ENCODE measurements at places on chromosomes 12 and 14.

GRCh38 chr14:93090826-93091555 is 24.7 kb downstream of the ITPK1 start:
- DNase-seq: peak; percentile 38

DNA sequence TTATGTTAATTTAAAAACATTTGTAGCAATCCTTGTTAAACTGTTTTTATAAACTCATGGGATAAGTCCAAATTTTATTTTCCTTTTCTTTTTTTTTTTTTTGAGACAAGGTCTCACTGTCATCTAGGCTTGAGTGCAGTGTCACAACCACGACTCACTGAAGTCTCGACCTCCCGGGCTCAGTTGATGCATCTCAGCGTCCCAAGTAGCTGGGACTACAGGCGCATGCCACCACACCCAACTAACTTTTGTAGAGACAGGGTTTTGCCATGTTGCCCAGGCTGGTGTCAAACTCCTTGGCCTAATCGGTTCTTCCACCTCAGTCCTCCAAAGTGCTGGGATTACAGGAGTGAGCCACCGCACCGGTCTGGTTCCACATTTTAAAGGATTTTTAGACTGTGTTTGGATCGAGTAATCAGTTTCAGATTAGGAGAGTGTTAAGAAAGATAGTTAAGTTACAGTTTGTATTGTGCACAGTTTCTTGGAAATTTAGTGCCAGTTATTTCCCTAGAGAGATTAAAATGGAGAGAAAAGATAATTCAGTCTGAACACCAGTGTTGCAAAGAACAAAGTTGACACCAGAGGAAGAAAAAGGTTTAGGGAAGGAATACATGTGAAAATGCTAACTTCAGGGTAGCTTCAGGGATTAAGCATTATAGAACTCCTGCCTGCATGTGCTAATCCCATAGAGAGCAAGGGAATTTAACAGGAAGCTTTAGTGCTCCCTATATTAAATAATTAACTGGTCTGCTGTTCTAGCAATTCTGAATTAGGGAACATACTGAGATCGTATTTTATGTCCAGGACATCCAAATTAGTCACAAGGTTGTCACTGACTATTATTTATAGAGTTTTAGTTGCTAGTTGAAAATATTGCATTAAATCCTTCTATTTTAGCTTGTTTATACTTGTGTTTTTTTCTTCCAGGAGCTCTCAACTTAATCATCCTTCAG is 10.1 kb downstream of the RAP1B start:
- no peak for DNase-seq

GRCh38 chr12:117019866-117020265 is 79.3 kb downstream of the TESC start:
- peak; percentile 93 for DNase-seq

DNA sequence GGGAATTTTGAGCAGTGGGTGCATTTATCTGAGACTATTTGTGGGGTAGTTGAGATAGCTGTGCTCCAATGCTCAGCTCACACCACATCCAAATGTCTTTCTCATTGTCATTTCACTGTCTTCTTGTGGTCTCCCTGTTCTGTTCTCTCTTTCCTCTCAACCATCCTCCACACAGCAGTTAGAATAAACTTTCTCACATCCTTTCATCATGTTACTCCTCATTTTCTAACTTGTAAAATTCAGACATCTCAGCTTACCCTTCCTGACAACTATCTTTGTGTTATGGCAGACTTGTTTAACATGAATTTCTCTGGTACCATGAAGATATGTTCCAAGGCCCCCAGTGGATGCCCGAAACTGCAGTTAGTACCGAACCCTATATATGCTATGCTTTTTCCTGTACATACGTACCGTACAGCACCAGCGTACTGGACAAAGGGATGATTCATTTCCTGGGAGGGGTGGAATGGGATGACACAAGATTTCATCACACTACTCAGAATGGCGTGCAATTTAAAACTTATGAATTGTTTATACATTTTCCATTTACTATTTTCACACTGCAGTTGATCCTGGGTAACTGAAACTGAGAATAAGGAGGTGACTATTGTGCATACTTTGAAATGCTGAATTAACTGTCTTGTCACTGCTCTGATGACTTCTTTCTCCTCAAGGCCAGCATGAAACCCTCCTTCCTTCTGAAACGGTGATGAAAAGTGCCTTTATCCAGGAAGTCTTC is 177.1 kb upstream of the SLC38A2 start:
- no peak for DNase-seq

DNA sequence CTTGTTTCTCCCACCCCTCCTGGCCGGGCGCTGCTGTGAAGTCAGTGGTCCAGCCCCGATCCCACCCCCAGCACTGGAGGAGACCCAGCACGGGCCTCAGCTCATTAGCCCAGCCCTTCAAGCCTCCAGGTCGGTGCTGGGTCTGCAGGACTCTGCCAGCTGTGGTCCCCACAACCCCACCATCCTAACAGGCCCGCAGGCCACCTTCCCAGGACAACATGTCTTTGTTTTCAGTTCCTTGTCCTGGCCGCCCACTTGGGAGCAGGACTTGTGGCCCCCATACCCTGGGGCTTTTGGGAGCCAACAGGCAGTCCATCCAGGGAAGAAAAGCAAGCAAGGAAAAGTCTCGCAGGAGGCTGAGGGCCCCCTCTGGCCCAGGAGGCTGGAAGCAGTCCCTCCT is 60.0 kb downstream of the HRK start:
- no peak for DNase-seq

GRCh38 chr12:11967376-11968047 is 103.2 kb upstream of the BCL2L14 start:
- no peak for DNase-seq

DNA sequence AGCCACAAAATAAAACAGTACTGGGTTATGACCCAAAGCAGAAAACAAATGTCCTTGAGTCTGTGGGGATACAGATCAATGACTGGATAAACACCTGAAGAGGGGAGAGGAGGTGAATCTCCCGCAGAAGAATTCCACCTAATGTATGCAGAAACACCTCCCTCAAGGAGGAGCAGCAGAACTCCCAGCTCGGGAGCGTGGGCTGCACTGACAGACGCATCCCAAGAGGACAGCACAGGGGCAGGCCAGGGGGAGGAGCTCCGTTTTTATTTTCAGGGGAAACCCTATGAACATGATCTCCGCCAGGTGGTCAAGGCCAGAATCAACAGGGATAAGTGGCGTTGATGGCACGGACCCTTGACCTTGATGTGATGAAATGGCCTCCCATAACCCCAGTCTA is 41.8 kb upstream of the PPP2R5C start:
- DNase-seq: no peak

GRCh38 chr12:73531752-73532151 is 1005.9 kb upstream of the ATXN7L3B start:
- no peak for DNase-seq

DNA sequence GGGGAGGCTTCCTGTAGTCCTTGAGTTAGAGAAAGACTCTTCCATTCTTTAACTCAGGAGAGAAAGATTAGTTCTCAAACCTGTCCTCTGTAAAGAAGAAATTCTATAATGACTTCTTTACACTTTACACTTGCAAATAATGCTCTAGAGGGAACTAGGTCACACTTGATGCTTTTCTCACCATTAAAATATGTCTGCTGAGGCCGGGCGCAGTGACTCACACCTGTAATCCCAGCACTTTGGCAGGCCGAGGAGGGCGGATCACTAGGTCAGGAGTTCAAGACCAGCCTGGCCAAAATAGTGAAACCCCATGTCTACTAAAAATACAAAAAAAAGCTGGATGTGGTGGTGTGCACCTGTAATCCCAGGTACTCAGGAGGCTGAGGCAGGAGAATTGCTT is 6.3 kb downstream of the NTN4 start:
- DNase-seq: no peak

DNA sequence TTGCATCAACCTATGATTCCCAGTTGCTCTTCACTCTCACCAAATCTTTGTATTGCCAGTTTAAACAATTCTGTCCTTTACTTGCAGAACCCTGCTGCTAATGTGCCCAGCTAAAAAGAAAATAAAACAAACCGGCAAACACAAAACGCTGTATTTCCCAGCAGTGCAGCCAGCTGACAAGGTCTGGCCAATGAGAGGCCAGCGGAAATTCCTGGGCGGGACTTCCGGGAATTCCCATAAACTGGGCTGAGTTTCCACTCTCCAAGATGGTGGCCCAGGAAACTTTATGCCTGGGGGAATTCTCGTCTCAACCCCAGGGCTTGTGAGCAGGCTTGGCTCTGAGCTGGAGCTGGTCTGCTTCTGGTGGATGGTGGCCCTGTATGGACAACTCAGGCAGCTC is 807.3 kb upstream of the TMEM132C start:
- no peak for DNase-seq

DNA sequence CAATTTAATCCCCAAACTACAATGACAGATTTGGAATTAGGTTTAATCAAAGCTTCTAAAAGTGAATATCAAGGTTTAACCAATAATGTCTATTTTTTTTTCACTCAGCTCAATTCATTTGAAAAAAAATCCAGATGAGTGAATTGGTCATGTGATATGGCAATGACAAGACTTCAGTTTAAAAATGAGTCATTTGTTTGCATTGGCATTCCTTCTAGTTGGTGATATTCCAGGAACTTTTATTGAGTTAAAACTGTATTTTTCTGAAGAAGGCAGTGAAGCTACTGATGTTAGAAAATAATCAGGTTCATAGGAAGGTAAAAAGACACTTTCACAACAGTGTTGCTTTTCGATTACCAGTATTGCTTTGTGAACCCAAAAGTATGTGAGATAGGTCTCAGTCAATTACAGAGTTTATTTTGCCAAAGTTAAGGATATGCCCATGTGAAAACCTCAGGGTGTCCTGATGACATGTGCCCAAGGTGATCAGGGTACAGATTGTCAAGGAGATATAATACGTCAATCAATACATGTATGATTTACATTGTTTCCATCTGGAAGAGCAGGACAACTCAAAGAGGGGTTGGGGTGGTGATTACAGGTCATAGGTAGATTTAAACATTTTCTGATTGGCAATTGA is 1214.9 kb downstream of the GALC start:
- DNase-seq: no peak

GRCh38 chr12:58566599-58566998 is 353.7 kb downstream of the LRIG3 start:
- no peak for DNase-seq

- DNase-seq: no peak
Measured at GRCh38 chr14:53020193-53020932, 69.5 kb upstream of the FERMT2 start.

GRCh38 chr12:93080452-93080851 is 151.4 kb upstream of the EEA1 start:
- DNase-seq: no peak

DNA sequence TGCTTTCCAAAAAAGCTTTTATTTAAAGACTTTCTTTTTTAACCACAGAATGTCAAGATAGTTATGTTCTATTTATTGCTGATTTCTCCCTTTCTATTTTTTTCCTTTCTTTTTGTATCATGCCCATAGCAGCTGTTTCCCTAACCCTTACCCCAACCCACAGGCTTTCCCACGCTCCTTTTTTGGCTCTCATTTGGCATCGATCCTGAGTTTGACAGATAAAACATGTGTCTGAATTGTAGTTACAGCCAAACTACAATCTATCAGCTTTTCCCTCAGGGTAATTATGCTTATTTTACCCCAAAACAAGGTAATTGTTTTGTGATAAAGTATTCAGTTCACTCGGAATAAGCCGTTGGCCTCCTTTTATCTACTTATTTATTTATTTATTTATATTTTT is 46.7 kb downstream of the PDE3A start:
- no peak for DNase-seq

- DNase-seq: no peak
Measured at GRCh38 chr14:50257732-50258131, 26.4 kb upstream of the SOS2 start.

GRCh38 chr12:1533602-1534304 is 60.6 kb downstream of the FBXL14 start:
- DNase-seq: no peak

DNA sequence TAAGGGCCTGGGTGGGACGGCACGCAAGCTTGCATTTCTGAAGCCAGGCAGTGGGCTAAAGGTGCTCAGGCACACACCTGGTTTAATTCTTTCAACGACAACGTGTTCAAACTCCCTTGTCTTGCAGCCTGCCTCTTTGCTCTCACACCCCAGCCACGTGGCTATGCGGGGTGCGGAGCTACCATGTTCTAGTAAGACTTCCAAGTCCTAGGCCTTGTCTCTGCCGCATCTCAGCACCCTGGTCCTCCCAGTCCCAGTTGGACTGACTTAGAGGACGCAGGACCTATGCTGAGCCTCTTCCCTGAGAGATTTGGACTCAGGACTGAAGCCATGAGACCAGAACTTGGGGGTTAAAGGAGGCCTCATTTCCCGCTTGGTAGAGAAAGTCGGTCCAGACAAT is 62.2 kb downstream of the CLMN start:
- DNase-seq: no peak

- no peak for DNase-seq
Measured at GRCh38 chr12:131598717-131599116, 112.2 kb upstream of the SFSWAP start.

GRCh38 chr12:19489168-19489567 is 49.9 kb downstream of the AEBP2 start:
- DNase-seq: no peak

GRCh38 chr14:55847766-55848165 is 267.8 kb downstream of the KTN1 start:
- no peak for DNase-seq

DNA sequence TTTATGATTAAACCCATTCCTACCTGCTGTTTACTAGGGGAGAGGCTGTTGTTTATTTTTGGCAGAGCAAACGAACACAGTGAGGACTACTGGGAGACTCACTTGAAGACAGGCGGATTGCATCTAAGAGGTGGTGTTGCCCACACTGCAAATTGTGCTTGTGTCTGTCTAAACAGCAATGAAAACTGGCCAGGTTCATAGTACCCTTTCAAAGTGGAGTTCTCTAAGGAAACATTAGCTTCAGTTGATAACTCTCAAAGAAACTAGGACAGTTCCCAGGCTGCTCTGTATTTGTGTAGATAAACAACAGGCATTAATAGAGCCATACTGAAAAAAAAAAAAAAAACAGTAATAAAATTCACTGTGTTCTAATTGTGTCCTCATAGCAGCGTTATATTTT is 466.0 kb upstream of the RGS6 start:
- no peak for DNase-seq

DNA sequence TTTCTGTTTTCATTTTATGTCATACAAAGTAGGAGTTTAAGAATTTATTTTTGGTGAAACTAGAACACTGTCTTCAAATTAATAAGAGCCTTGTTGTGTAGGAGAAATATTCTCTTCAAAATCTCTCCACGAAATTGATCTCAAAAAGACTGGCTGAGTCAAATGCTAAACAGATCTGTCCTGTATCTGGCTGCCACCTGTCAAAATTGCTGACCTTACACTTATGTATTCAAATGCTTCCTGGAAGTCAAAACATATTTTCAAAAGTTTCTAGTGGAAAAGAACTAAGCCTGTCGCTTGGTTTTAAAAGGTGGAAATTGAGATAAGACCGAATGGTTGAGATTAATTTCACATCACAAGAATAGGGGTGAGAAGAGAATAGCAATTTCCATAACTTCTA is 121.4 kb downstream of the RGS6 start:
- no peak for DNase-seq

GRCh38 chr14:96105926-96106441 is 66.8 kb downstream of the C14orf132 start:
- DNase-seq: no peak

- DNase-seq: no peak
Measured at GRCh38 chr14:55130196-55130550, 1.1 kb downstream of the LGALS3 start.

- no peak for DNase-seq
Measured at GRCh38 chr14:22474730-22475351, 114.2 kb downstream of the DAD1 start.

All from NCI-H1436 (cell line).